ENCODE measurements at places on chromosomes 6 and 20.

GRCh38 chr20:39910536-39910935 is 778.5 kb downstream of the MAFB start:
- no peak for DNase-seq

DNA sequence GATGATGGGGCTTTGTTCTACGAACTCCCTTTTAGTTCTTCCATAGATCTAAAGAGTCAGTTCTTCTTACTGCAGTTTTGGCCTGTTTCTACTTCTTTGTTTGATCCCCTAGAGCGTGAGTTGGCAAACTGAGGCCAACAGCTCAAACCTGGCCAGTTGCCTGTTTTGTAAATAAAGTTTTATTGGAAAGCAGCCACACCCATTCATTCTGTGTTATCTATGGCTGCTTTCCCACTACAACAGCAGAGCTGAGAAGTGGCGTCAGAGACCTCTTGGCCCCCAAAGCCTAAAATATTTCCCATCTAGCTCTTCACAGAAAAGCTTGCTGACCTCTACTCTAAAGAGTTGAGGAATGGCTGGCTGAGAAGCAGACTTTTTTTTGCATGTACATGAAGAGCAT is 52.2 kb downstream of the EYA2 start:
- no peak for DNase-seq

DNA sequence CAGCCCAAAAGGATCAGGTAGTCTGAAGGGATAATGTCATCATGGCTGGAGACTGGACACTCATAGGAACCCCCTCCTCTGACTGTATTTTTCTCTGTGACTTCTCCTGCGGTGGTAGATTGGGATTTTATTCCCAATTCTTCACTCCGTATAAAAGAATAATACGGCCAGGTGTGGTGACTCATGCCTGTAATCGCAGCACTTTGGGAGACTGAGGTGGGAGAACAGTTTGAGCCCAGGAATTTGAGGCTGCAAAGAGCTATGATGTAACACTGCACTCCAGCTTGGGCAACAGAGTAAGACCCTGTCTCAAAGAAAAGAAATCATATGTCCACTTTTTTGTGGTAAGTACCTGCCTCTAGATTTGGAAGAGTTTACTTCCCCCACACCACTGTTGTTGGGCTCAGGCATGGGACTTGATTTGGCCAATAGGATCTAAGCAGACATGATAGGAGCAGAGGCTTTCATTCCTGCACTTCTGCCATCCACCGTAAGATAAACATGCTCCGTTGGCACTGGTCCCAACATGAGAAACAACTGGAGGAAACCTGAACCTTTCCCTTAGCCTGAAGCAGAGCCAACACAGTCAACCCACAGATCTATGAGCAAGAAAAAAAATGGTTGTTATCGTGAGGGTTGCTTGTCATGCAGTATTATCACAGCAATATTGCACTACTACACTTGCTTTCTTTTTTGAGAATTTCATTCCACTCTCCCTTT is 82.0 kb downstream of the JPH2 start:
- peak; percentile 47 for DNase-seq

- peak; percentile 41 for DNase-seq
Measured at GRCh38 chr6:30730601-30731435, 10.7 kb downstream of the TUBB start.

GRCh38 chr20:60054716-60055634 is 96.8 kb downstream of the CDH26 start:
- no peak for DNase-seq

- DNase-seq: no peak
Measured at GRCh38 chr20:2741881-2742280, 49.3 kb downstream of the EBF4 start.

DNA sequence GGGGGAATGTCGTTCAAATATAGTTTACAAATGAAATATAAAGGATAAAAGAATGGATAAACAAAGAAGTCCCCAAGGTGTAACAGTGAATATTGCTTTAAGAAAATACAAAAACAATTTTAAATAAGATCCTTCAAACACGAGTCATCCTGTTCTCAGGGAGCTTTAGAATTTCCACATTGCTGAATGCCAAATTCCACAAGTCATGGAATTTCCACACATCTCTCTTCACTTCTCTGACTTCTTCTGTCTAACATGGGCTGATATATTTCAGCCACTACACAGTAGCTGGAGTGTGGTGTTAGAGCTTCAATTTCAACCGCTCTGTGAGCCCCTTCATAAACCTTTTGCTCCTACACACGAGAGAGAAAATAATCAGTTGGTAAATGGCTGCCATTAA is 28.0 kb downstream of the IL22RA2 start:
- peak; percentile 54 for DNase-seq

- peak; percentile 85 for DNase-seq
Measured at GRCh38 chr6:152270301-152270925, 366.7 kb downstream of the SYNE1 start.

- peak; percentile 38 for DNase-seq
Measured at GRCh38 chr20:50227506-50227905, 36.9 kb downstream of the CEBPB start.

Data from GM23248 (cell line).